ENCODE measurements at places on chromosomes 11 and 22. TPM values are rescaled to one million over a fixed set of nuclear protein-coding genes. Genes with fewer than 3 reads are reported as not detected.
A peak's percentile ranks its signal among the peaks of the same experiment; 100 is the strongest.

GRCh38 chr11:58647141-58647699 is 24.8 kb downstream of the CNTF start:
- no peak for DNase-seq

- DNase-seq, result no peak
Observed at GRCh38 chr11:11850668-11851067, 8.9 kb downstream of the USP47 start.

DNA sequence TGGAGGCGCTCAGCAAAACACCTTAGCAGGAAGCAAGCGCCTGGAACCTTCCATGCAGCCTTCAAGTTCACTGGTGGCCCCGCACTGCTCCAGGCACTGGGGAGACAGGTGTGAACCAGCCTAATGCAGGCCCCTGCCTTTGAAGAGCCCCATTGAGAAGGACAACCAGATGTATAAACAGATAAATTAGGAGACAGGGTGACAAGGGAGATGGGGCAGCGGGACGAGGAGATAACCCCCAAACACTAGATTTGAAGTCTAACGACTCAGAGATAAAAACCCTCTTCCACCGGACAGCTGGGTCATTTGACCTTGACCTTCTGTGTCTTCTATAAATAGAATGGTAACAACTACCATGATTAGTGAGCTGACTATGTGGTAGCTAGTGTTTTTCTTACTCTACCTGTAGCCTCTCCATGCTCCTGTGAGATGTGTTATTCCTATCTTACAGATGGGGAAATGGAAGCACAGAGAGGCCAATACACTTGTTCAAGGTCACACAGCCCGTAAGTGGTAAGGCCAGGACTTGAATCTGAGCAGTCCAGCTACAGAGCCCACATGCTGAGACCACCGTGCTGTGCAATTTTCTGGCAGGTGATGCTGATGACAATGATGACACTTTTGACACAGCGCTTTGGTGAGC is 2.0 kb upstream of the PDGFB start:
- DNase-seq, result no peak

- no peak for DNase-seq
Observed at GRCh38 chr11:126861796-126862459, 138.6 kb downstream of the KIRREL3 start.

DNA sequence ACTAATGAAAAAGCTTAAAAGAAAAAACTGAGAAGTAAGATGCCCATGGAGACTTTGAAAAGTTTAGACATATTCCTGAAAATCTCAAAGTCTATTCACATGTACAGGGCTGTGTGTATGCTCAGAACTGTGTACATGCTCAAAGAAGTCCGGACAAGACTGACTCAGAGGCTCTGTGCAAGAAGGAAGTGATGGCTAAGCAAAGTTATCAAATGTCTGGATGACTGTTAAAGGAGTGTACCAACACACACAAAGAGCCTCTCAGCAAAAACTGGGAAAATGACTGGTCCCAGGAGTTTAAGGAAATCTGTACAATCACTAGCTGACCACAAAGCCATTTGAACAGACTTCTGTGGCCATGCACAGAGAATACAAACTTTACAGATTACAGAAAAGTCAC is 33.1 kb upstream of the ARHGAP32 start:
- DNase-seq, result peak; percentile 91

DNA sequence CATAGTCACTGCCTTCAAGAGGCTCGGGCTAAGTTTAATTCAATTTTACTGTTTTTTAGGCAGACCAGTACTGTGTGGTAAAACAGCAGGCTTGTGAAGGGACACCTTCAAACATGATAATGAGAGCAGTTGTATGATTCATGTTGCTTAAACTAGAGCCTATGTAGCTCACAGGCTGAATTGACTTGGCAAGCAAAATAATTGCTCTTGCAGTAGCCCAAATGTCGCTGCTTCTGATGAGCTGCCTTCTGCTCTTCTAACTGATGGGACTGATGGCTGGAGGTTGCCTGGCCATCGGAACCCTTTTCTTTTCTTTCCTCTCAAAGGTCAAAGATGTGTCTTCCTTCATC is 137.6 kb downstream of the MAML2 start:
- no peak for DNase-seq

GRCh38 chr11:125063429-125064043 is 431 bp downstream of the SLC37A2 start:
- no peak for DNase-seq

GRCh38 chr11:65503368-65503948 is 4.6 kb downstream of the MALAT1 start:
- no peak for DNase-seq

DNA sequence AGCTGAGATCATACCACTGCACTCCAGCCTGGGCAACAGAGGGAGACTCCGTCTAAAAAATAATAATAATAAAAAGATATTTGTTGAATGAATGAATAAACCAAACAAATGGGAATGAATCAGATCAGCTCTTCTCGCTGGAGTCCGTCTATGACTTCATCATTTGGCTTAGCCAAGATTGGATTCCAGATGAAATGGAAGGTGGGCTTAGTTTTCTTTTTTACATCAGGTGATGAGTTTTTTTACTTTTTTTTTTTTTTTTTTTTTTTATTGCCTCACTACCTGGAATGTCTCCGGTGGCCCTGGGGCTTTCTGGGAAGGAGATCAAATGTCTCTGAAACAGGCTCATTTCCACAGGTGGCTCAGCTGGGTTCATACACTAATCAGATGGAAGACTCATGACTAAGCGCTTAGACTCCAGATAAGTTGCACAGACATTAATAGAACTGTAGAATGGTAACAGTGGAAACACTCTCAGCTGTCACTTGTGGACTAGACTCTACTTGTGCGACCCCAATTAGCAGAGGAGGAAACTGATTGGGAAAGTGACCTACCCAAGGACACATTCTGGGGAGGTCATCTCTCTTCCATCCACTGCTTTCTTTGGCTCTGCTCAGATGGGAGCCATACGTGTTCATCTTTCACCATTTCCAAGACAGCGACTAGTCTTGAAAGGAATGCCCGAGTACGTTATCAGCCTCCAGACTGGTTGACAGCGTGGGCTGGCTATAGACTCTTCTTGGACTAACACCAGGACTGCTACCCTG is 20.5 kb upstream of the RBFOX2 start:
- peak; percentile 75 for DNase-seq

GRCh38 chr11:100629671-100630070 is 57.4 kb upstream of the ARHGAP42 start:
- DNase-seq, result peak; percentile 27

- DNase-seq, result no peak
Observed at GRCh38 chr11:44913502-44913901, 37.2 kb downstream of the TP53I11 start.

- no peak for DNase-seq
Observed at GRCh38 chr22:38153821-38154562, 27.6 kb downstream of the PLA2G6 start.

DNA sequence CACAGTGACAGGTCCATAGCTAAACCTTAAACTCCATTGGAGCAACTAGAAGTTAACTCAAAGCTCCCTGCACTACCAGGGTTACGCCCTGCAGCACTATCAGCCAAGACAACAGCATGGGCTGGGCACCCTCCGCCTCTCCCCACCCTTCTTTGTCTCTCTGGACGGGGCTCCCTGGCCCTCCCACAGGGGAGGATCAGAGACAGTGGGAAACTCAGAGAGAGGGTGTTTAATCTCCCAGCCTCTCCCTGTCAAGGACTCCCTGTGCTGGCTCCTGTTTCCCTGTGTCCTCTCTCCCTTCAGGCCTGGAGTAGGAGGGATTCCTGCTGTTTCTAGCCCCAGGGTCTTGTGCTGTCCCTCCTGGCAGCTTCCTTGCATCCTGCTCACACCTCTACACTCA is 56.9 kb upstream of the CSNK2A3 start:
- no peak for DNase-seq

DNA sequence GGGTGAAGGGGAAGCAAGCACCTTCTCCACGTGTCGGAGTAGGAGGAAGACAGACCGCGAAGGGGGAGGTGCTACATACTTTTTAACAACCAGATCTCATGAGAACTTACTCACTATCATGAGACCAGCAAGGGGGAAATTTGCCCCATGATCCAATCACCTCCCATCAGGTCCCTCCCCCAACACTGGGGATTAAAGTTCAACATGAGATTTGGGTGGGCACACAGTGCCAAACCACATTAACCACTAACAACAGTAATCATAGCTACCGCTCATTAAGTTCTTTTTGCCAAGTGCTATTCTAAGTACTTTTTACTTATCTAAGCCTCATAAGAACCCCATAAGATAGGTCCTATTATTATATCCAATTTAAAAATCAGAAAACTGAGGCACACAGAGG is 450.5 kb upstream of the DDI1 start:
- DNase-seq, result no peak

DNA sequence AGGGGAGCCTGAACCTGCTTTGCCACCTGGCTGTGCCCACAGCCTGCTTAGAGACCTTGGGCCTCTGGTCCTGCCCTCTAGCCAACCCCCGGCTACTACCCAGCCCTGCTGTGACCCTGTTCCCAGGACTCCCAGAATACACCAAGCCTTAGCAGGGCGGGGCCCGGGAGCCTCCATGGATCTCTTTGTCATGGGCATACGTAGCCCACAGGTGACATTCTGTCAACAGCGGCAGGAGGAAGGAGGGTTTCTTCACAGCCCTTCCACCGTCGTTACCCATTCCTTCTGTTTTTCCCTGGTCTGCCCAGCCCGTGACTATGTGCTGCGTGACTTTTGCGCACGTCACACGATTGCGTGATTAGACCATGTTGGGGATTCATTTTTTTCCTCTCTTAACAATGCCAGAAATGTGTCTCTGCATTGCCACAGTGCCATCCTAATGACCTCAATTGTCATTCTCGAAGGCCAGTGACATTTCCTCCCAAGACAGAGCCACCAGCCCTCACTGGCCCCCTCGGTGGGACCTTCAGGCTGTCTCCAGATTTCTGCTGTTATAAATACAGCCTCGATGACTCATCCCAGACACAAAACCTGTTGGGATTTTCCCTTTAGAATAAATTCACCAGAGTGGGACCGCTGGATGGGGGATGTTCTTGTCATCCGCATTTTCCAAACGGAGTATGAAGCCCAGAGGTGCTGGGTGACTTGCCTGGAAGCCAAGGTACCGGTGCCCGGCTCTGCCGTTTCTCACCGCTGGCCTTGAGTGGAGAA is 9.0 kb downstream of the SYT12 start:
- DNase-seq, result peak; percentile 53

DNA sequence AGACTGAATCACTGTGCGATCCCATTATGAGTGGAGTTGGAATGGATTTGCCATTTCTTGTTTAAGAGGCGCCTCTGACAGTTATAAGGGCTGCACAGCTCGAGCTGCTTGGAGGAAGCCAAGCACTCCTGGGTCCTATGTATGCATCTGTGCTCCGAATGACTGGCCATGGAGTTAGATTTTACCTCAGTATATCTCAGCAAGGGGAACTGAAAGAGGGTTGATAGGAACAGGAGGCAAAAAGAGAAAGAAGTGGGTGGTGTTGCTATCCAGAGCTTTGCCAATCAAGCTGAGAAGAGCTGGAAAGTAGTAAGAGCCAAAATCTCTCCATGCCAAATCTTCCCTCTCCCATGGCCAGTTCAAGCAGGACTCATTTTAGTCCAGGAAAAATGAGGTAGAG is 632.0 kb upstream of the KIRREL3 start:
- DNase-seq, result no peak

NCAM1 gene
- total RNA-seq, result not detected

SYT8 gene
- 209 TPM for total RNA-seq

MAJIN gene
- not detected for total RNA-seq

LIPT2 gene
- 4.3 TPM for total RNA-seq

BTG4 gene
- not detected for total RNA-seq

UPK3A gene
- not detected for total RNA-seq

OR5AR1 gene
- total RNA-seq, result not detected

INS gene
- not detected for total RNA-seq

CRYAB gene
- 110 TPM for total RNA-seq

INPP5J gene
- 0.50 TPM for total RNA-seq

Measured in mammary epithelial cell (primary cell).